Activated T-helper 17 cell treated with anti-CD3 and anti-CD28 coated beads, Interleukin-2, amount 50 U/mL, for 72 hours (primary cell): ENCODE measurements at places on chromosomes 16 and 17. TPM values are rescaled to one million over a fixed set of nuclear protein-coding genes. Genes with fewer than 3 reads are reported as not detected.

- no peak for ATAC-seq
These were observed 11.6 kb downstream of the LRRC3C start for GRCh38 chr17:39939106-39939505.

DNA sequence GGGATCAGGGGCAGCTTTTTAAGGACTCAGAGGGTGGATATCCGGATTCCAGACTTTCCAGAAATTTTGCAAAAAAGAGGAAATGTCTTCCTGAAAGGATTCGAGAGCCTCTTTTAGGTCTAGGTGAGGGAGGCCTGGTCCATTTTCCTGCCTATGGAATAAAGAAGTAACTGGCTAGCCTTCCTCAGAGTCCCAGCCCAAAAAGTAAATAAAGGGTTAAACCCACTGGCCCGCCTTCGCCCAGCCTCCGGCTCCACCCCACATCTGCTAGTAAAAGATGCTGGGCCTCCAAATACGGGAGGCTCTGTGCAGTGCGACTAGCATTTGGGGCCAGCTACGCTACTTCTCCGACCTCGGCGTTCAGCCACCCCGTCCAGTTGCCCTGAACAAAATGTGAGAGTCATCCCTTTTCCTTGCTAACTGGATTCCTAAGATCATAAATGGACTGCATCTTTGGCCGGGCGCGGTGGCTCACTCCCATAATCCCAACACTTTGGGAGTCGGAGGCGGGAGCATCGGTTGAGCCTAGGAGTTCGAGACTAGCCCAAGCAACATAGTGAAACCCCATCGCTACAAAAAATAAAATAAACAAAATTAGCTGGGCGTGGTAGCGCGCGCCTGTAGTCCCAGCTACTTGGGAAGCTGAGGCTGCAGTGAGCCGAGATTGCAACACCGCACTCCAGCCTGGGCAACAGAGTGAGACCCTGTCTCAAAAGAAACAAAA lies 824 bp upstream of the MPP2 start:
- peak; percentile 47 for ATAC-seq

DNA sequence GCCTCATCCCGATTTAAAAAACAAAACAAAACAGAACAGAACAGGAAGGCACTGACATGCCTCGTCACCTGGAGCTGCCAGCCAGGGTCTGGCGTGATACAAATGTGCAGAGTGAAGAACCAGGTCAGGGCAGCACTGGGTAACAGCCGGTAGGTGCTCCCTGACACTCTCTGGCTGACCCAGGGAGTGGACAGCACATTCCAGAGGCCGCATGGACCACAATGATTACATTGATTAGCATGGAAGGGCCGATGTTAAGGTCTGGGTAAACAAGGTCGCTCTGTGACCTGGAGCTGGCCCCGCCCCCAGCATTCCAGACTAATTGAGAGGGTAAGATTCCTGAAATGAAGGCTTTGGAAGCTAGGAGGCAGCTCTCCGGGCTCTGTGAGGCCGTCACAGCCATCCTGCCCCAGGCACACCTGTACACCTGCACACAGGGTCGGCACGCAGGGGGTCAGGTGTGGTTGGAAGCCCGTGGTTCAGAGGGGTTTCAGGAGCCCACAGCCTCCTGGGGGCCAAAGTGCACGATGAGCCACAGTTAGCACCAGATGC lies 21.4 kb downstream of the PIEZO1 start:
- no peak for ATAC-seq

- no peak for ATAC-seq
These were observed 70.4 kb upstream of the SMURF2 start for GRCh38 chr17:64732336-64733006.

GRCh38 chr16:79061181-79061580 lies 539.4 kb downstream of the MAF start:
- ATAC-seq, result no peak

- ATAC-seq, result no peak
These were observed 282.4 kb downstream of the ABCC12 start for GRCh38 chr16:47873434-47873833.

GRCh38 chr16:8173111-8173644 lies 417.1 kb downstream of the TMEM114 start:
- no peak for ATAC-seq

- ATAC-seq, result no peak
These were observed 97.2 kb downstream of the NOG start for GRCh38 chr17:56690441-56691291.

GRCh38 chr17:44217738-44218343 lies 1.6 kb downstream of the UBTF start:
- no peak for ATAC-seq

- no peak for ATAC-seq
These were observed 80.2 kb downstream of the RPTOR start for GRCh38 chr17:80624864-80625263.

GRCh38 chr17:28394337-28395116 lies 11.5 kb downstream of the SLC46A1 start:
- no peak for ATAC-seq

- no peak for ATAC-seq
These were observed 8.6 kb downstream of the BRD7 start for GRCh38 chr16:50360033-50360778.

- no peak for ATAC-seq
These were observed 35.9 kb downstream of the TMEM132E start for GRCh38 chr17:34615326-34615725.

- ATAC-seq, result peak; percentile 75
These were observed 9.7 kb downstream of the ERN1 start for GRCh38 chr17:64120159-64120810.

GRCh38 chr16:56269281-56269680 lies 78.0 kb downstream of the GNAO1 start:
- no peak for ATAC-seq

- ATAC-seq, result peak; percentile 85
These were observed 633 bp downstream of the ARMC5 start for GRCh38 chr16:31459687-31460581.

DNA sequence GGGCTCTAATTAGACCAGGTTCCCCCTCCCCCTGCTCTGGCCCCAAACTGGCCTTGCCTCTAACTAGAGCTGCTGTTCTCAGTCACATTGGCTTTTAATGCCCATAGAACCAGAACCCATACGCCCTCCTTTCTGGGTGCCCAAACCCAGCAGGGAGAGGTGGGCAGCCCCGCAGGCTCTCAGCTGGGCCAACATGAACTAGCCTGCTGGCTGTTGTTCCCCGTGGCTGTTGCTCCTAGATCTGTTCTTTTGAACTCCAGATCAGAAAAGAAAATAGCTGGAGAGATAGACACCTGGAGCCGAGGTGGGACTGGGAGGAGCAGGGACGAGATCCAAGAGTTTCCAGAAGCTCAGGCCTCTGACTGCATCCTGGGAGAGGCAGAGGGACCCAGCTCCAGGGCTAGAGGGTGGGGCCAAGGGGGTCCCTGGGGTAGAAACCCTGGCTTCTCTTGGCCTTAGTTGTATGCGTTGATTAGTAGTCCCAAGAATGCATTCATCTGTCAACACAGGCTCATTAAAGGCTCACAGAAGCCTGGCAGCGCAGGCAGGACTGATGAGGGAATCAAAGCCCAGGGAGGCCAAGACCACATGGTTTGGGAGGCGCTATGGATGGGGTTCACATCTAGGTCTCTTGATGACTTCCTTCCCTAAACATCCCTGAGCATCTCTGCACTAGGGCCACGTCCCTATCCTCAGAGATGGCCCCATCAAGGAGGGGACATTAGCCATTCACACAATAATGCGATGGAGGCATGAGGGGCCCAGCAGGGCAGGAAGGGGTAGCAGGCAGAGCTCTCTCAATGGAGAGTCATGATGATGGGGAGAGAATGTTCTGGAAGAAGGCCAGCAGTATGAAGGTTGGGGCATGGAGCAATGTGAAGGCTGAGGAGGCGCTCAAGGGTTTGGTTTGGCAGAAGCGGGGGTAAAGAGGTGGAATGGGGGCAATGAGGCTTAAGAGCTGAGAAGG lies 1.3 kb upstream of the CPSF4L start:
- no peak for ATAC-seq

DNA sequence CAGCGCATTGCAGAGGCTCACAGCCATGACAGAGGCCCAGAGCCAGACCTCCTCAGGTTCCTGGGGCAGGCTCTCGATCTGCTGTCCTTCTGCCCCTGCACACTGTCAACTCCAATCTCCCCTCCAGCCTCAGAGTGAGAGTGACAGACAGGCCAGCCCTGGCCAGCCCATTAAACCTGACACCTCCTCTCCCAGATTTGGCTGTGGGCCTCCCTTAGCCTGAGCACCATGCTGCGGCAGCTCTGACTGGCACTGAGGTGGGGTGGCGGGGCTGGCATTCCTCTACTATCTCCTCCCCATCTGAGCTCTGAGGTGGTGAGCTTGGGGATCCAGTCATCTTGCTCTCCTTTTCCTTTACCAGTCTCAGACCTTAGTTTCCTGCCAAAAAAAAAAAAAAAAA lies 15.5 kb upstream of the C1QL1 start:
- no peak for ATAC-seq

DNA sequence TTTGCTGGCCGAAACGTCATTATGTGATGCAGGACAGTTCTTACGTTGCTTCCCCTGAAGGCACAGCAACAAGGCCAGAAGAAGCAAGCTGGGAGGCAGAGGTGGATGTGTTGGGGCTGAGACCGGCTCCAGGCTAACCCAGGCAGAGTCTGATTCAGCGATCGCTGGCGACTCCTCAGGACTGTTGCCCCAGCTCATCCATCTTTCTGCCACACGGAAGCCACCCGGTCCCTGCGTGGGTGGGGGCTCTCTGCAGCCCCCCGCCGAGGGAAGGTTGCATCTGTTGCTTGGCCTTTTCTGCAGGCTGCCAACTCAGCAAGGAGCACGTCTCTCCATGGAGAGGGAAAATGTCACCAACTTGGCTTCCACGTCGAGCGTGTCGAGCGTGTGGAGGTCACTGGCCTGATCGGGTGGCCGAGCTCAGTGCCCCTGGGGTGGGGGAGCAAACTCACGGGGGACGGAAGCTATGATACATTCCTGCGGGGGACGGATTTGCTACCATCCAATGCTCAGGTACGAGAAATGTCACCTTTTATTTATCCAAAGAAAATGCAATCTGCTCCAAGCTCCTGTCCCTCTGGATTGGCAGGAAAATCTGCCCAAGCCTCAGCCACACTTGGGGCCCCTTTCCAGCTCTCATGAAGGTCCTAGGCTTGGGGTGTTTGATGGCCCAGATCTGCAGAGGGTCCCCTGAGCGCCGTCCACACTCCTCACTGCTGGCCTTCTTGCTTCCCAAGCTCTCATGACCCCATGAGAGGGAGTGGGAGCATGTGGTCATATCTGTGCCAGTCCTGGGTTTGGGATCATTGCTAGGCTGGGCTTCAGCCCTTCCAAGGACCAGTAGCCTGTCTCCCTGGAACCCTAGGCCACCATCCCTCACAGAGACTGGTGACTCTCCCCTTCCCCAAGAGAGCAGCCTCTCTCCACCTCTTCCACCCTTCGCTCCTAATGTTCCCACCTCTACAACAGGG lies 69.4 kb downstream of the RPH3AL start:
- ATAC-seq, result no peak

GRCh38 chr17:44363613-44364159 lies at the start of gene FAM171A2:
FAM171A2 (minus strand) TSS chr17:44363853; CDS start chr17:44363714, 139 bp downstream.
- peak; percentile 93 for ATAC-seq

DNA sequence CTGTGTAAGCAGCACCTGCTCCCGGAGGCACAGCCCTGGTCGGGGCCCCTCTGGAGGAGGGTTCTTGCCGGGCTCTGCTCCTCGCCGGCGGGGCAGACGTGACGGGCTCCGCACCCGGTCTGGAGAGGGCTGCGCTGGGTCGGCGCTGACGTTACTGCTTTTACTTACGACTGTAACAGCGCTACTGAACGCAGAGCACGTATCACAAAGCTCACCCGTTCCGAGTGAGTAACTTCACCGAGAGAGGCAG lies 1.3 kb upstream of the RAB40C start:
- ATAC-seq, result peak; percentile 24

DNA sequence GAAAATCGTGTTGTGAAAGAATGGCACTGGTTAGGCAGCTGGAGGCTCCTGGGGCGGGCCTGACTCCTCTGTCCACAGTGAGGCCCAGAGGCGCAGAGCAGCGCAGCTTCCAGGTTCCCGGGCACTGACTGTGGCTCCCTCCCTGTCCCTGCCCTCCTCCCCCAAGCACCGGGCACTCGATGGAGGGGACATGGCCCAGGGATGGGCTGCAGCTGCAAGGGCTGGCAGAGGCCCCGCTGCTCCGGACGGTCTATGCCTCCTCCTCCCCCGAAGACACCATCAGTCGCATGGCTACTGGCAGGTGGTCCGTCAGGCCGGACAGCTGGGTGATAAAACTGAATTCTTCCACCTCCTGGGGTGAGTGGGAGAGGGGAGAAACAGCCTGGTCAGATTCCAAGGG lies 50.1 kb downstream of the PRMT7 start:
- no peak for ATAC-seq

- no peak for ATAC-seq
These were observed 2.3 kb downstream of the SHISA9 start for GRCh38 chr16:12903407-12904328.

GRCh38 chr17:44204441-44204882 lies 4.8 kb upstream of the ATXN7L3 start:
- ATAC-seq, result no peak

GRCh38 chr16:69761983-69762813 lies at the start of gene WWP2:
WWP2 (plus strand) TSS chr16:69762332; CDS start chr16:69787011, 24,679 bp downstream.
- ATAC-seq, result peak; percentile 90

DNA sequence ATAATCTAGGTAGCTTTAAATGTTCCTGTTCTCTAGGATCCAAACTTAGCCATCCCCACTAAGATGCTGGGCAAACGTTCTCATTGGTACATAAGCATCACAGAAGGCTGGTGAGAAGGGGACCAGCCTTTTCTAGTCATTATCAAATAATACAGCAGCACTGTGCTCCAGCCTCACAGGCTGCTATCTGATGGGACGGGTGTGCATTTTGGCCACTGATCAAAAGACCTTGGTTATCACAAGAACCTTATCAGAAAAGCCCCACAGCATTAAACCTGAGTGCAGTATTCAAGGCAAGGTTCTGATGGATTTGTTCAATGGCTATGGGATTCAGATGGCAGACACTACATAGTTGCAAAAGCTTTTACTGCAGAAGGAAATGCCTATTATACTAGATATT lies 19.1 kb upstream of the KPNB1 start:
- no peak for ATAC-seq

- no peak for ATAC-seq
These were observed 47.2 kb downstream of the RGS9 start for GRCh38 chr17:65184235-65184959.

Gene GNG13
- not detected for total RNA-seq

Gene ARHGAP23
- 0.69 TPM for total RNA-seq

Gene MPP2
- total RNA-seq, result 1.3 TPM

Gene ADAMTS18
- not detected for total RNA-seq

Gene LGALS9B
- not detected for total RNA-seq

Gene SNX20
- total RNA-seq, result 96.9 TPM

Gene TEN1
- total RNA-seq, result 18.5 TPM
